ENCODE measurements at places on chromosomes 7 and 10.

DNA sequence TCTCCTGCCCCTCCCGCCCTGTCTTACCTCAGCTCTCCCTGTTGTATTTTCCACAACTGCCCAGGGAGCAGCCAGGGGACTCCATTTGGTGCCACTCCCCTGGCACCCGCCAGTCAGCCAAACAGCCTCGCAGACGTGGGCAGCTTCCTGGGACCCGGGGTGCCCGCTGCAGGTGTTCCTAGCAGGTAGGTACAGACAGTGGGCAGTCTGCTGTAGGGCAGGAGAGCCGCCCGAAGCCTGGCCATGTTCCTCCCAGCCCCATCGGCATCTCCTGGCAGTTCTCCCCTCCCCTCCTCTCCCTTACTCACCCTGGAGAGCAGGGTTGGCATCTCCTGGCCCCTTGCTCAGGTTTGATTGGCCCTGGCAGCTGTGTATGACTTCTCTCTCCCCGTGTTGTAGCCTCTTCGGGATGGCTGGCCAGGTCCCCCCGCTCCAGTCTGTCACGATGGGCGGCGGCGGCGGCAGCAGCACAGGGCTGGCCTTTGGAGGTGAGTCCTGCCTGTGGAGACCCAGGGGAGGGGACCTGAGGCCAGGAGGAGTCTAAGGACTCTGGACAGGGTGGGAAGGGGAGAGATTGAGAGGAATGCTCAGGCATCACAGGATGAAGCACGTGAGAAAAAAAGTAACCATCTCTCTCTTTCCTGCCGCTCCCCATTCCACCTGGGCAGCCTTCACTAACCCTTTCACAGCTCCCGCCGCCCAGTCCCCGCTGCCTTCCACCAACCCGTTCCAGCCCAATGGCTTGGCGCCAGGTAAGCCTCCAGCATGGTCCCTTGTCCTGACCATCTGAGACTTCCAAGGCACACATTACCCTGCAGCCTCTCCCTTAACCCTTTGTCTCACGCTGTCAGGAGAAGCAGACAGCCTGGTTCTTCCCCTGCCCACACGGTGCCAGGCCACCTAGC is 11.3 kb downstream of the SAP25 start:
- no peak for DNase-seq

- no peak for DNase-seq
Measured at GRCh38 chr10:11144626-11145494, 127.2 kb downstream of the CELF2 start.

DNA sequence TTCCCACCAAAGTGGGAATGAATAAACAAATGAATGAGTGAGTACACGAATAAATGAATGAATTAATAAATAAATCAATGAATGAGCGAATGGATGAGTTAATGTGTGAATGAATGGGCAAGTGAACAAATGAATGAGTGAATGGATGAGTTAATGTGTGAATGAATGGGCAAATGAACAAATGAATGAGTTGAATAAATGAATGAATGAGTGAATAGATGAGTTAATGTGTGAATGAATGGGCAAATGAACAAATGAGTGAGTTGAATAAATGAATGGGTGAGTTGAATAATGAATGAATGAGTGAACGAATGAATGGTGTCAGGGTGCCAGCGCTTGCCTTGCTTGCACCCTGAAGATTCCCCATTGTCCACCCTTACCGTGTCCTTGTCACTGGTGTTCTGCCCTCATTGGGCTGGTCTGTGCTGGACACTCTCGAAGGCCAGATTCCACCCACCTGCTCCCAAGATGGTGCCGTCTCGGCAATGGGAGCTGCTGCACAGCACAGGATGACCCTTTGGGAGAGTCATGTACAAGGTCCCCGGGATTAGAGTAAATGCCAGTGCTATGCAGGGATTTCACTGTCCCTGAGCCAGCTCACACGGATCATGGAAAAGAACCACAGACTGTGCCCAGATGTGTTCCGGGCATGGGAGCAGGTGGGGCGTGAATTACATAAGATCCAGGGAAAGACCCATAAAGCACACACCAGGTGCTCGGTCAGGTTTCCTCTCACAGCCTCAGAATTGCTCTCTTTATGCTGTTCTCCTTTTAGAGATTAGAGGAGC is 83.2 kb downstream of the CAMK1D start:
- no peak for DNase-seq

GRCh38 chr7:131234719-131235488 is 92.8 kb upstream of the MKLN1 start:
- DNase-seq, result no peak

- DNase-seq, result no peak
Measured at GRCh38 chr7:118974836-118975235, 750.3 kb downstream of the ANKRD7 start.

- DNase-seq, result no peak
Measured at GRCh38 chr7:105672801-105673200, 91.5 kb upstream of the EFCAB10 start.

DNA sequence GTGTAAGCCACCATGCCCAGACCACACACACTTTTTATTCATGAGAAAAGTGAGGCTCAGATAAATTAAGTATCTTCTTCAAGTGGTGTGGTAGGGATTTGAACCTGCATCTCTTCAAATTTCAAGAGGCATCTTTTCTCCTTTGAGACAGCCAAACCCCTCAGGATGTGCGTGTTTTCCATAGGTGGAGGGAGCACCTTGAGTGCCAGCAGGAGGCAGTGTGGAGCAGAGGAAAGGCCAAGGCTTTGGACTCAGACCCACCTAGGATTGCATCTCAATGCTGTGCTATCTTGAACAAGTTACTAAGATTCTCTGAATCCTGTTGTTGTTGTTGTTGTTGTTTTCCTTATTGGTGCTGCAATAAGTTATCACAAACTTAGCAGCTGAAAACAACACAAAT is 40.2 kb upstream of the MYL10 start:
- no peak for DNase-seq

GRCh38 chr7:18278316-18278715 is 217.2 kb upstream of the HDAC9 start:
- DNase-seq, result no peak

- no peak for DNase-seq
Measured at GRCh38 chr10:101144053-101144452, 13.0 kb downstream of the TLX1 start.

DNA sequence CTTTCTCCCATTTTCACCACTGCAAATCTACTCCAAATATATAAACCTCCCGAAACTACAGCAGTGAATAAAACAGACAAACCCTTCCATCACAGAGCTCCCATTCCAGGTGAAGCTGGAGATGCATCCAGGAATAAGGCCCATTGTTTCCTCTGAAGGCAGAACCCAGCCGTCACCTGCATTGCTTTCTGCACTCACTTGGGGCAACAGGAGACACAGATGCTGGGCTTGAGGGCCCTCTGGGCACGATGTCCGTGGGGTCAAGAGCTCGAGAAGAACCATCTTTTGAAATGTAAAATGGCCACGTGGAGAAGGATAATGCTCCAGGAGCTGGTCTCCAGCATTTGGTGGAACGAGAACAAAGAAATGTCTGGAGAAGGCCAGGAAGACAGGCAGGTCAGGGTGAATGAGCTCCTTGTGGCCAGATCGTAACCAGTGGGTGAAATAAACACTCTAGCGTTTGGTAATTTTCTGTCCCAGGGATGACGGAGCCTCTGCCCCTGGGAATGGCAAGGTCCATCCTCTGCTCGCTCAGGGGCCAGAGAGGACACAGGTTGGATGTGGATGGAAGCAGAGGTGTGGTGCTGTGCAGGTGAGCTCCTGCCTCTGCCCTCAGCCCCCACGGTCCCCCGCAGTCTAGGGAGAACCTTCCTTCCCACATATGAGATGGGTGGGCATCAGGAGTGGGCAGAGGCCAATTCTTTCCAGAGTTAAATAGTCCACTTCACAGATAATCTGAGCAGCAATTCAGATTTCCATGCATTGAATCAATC is 556.1 kb downstream of the DNAJB6 start:
- DNase-seq, result no peak

DNA sequence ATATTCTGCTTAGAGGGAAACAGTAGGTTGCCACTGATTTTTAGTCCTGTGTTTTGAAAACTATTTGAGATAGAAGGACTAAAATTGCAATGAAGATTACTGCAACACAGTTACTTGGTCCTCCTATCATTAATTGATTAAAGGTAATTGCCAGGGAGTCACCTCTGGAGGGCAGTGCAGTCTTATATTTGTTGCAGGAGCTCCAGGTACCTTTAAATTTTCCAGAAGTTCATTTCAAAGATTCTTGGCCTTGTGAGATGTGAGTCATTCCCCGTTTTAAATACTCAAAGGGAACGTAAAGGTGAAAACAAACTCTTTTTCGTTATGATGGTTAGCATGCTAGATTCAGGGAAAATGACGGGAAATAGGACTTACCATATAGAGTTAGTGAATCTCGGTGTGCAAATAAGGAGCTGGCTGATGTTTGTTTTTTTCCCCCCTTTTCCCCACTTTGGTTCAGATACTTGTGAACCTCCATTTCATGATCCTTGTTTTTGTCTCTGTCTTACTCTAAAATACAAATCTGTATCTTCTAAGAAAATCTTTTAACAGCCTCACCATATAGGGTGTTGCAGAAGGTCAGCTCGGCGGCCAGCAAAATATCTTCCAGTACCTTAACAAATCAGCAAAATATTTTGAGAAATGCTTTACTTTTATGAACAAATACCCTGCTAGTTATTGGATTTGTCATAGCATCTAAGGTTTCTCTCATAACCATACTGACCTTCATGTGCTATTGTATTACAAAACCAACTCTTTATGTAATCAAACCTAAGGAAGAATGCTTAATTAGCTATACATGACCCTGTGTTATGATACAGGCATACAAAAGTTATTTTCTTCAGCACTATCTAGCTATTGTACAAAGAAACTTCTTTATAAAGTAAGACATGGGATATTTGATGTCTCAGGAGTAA is 143.0 kb upstream of the HDAC9 start:
- peak; percentile 67 for DNase-seq

GRCh38 chr10:65787571-65787970 is 1138.3 kb upstream of the LRRTM3 start:
- no peak for DNase-seq

GRCh38 chr7:99380823-99381663 is 6.5 kb downstream of the ARPC1B start:
- peak; percentile 30 for DNase-seq

- DNase-seq, result peak; percentile 65
Measured at GRCh38 chr7:30612658-30613265, 18.1 kb downstream of the GARS1 start.

GRCh38 chr10:93110472-93111146 is 36.9 kb downstream of the CYP26A1 start:
- no peak for DNase-seq

GRCh38 chr10:114748241-114748640 is 73.3 kb upstream of the FHIP2A start:
- DNase-seq, result no peak

DNA sequence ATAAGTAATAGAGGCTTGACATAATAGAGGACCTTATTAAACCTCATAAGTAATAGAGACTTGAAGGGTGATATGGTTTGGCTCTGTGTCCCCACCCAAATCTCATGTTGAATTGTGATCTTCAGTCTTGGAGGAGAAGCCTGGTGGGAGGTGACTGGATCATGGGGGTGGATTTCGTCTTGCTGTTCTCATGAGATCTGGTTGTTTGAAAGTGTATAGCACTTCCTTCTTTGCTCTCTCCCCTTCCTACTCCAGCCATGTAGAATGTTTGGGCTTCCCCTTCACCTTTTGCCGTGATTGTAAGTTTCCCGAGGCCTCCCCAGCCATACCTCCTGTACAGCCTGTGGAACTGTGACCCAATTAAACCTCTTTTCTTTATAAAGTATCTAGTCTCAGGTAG is 8.6 kb downstream of the KIFBP start:
- no peak for DNase-seq

DNA sequence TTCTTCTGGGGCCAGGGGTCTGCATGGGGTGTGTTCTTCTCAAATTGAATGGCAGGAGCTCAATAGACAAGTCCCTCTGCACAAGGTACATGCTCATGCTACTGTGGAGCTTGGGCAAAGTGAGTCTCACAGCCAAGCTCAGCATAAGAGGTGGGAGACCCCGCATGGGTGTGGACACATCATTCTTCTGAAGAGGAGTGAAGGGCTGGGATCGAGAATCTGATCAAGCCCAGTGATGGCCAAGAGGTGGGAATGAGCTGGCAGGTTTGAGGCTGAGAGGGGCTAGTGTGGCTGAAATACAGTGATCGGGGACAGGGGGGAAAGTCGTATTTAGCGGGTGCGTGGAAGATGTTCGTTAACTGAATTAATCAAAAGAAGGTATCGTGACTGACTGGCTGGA is 32.6 kb downstream of the CDH23 start:
- DNase-seq, result no peak

GRCh38 chr10:14093730-14094484 is 236.8 kb downstream of the FRMD4A start:
- DNase-seq, result no peak

GRCh38 chr7:85480666-85481065 is 293.8 kb upstream of the SEMA3D start:
- DNase-seq, result no peak

DNA sequence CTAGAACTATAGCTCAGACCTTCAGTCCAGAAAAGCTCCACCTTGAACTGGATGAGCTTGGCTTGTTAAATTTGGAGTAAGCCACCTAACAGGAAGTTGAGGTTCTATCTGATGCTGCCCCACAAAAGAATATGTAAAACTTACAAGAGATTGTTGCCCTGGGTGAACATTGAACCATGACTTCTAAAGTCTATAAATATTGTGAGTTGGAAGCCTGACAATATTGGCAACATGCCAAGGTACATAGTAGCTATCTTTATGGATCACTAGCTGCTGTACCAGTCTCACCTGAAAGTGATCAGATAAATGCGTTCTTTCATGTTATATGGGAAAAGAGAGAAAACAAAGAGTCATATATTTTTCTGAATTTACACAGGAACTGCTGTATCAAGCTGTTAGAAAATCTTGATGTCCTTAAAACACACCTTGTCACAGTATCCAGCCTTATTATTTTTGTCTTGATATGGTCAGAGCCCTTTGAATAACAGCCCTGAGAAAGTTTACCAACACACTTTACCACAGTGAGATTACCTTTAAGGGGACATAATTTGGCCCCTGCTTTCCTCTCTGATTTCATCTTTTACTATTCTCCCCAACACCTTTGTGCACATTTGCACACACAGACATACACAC is 92.0 kb downstream of the LSMEM1 start:
- peak; percentile 29 for DNase-seq

All from mammary epithelial cell (primary cell).